ENCODE measurements at places on chromosomes 11 and 22. TPM values are rescaled to one million over a fixed set of nuclear protein-coding genes. Genes with fewer than 3 reads are reported as not detected.

ABTB2 gene
- 3.8 TPM for total RNA-seq

NXPE1 gene
- total RNA-seq = not detected

OAF gene
- 40.4 TPM for total RNA-seq

IFITM5 gene
- not detected for total RNA-seq

RRP8 gene
- total RNA-seq = 6.9 TPM

TESMIN gene
- not detected for total RNA-seq

All from bronchial smooth muscle cell (primary cell).